ENCODE measurements at places on chromosomes 5 and 9. TPM values are rescaled to one million over a fixed set of nuclear protein-coding genes. Genes with fewer than 3 reads are reported as not detected.

The EGFLAM gene
- total RNA-seq: 2.0 TPM

The TIMD4 gene
- not detected for total RNA-seq

The UGT3A2 gene
- total RNA-seq: not detected

The LCP2 gene
- total RNA-seq: not detected

The PIP5KL1 gene
- total RNA-seq: 7.9 TPM

The PRKAA1 gene
- total RNA-seq: 64.0 TPM

The PCDHGA6 gene
- total RNA-seq: 3.7 TPM

The CCNO gene
- not detected for total RNA-seq

The CYSRT1 gene
- total RNA-seq: 0.17 TPM

The ADAMTS2 gene
- total RNA-seq: 212 TPM

The SLC4A9 gene
- under 0.01 TPM for total RNA-seq

The ISL1 gene
- not detected for total RNA-seq

The MAPK9 gene
- total RNA-seq: 20.4 TPM

The IL9 gene
- total RNA-seq: not detected
